Urinary bladder (tissue), 4 donors: ENCODE measurements at places on chromosomes 4 and X.

- DNase-seq, result no peak
Observed at GRCh38 chr4:53465891-53466290, 88.5 kb downstream of the FIP1L1 start.

- no peak for DNase-seq
Observed at GRCh38 chrX:133394765-133395164, 20.5 kb downstream of the GPC4 start.

- DNase-seq, result no peak
Observed at GRCh38 chrX:13397878-13398818, 78.3 kb upstream of the ATXN3L start.

- no peak for DNase-seq
Observed at GRCh38 chrX:27444093-27444908, 18.8 kb downstream of the PPP4R3C start.

- DNase-seq, result no peak
Observed at GRCh38 chr4:70706516-70706915, 15.2 kb upstream of the RUFY3 start.
